Mammary microvascular endothelial cell (primary cell): ENCODE measurements at places on chromosomes 5 and 9. TPM values are rescaled to one million over a fixed set of nuclear protein-coding genes. Genes with fewer than 3 reads are reported as not detected.

The DNAJA1 gene
- 248 and 274 TPM in 2 replicates for total RNA-seq

The ANXA2R gene
- 8.1 and 9.1 TPM in 2 replicates for total RNA-seq

The MEIKIN gene
- total RNA-seq, result not detected in 2 replicates

The PLK2 gene
- total RNA-seq, result 247 and 302 TPM in 2 replicates

The CCDC180 gene
- 0.64 and 1.4 TPM in 2 replicates for total RNA-seq

The FAM169A gene
- 1.5 and 2.8 TPM in 2 replicates for total RNA-seq

The KIF27 gene
- 0.73 and 0.79 TPM in 2 replicates for total RNA-seq

The GLRA1 gene
- not detected in 2 replicates for total RNA-seq

The RANBP17 gene
- 2.9 and 11.9 TPM in 2 replicates for total RNA-seq

The ENHO gene
- not detected in 2 replicates for total RNA-seq

The RNF44 gene
- total RNA-seq, result 6.5 and 7.3 TPM in 2 replicates

The TMEM232 gene
- 2.7 TPM in 1 of 2 replicates, not detected in the other for total RNA-seq

The IFNA2 gene
- total RNA-seq, result not detected in 2 replicates

The ADAMTS13 gene
- 0.20 and 0.59 TPM in 2 replicates for total RNA-seq

The SPINK5 gene
- total RNA-seq, result 0.07 and 0.25 TPM in 2 replicates

The RNF183 gene
- total RNA-seq, result not detected in 2 replicates

The EDIL3 gene
- total RNA-seq, result 0.44 and 1.7 TPM in 2 replicates

The ADGRV1 gene
- not detected in 2 replicates for total RNA-seq

The FAM200C gene
- total RNA-seq, result 2.3 and 4.3 TPM in 2 replicates

The STPG3 gene
- total RNA-seq, result not detected in 2 replicates

The C9orf85 gene
- 4.8 and 9.4 TPM in 2 replicates for total RNA-seq

The SPTAN1 gene
- total RNA-seq, result 241 and 244 TPM in 2 replicates

The OBP2B gene
- total RNA-seq, result not detected in 2 replicates

The PCDHA12 gene
- not detected in 2 replicates for total RNA-seq

The SLCO6A1 gene
- not detected in 2 replicates for total RNA-seq

The RNF180 gene
- 3.5 and 5.7 TPM in 2 replicates for total RNA-seq

The SLC6A19 gene
- total RNA-seq, result not detected in 2 replicates

The SHROOM1 gene
- total RNA-seq, result 11.4 and 13.9 TPM in 2 replicates

The SPATA31C1 gene
- total RNA-seq, result not detected in 2 replicates

The NOXA1 gene
- total RNA-seq, result 0.07 TPM in 1 of 2 replicates, not detected in the other

The CMYA5 gene
- under 0.01 TPM in 2 replicates for total RNA-seq

The MYOZ3 gene
- 0.05 TPM in 1 of 2 replicates, not detected in the other for total RNA-seq

The OMD gene
- total RNA-seq, result not detected in 2 replicates

The PCDH1 gene
- total RNA-seq, result 155 and 167 TPM in 2 replicates

The OR1N2 gene
- not detected in 2 replicates for total RNA-seq

The CDKN2B gene
- 21.0 and 34.4 TPM in 2 replicates for total RNA-seq

The IL3 gene
- not detected in 2 replicates for total RNA-seq

The LCN10 gene
- 0.44 TPM in 1 of 2 replicates, not detected in the other for total RNA-seq

The SPINK4 gene
- not detected in 2 replicates for total RNA-seq

The SHLD3 gene
- total RNA-seq, result 3.1 TPM in 2 replicates
